ENCODE measurements at places on chromosomes 2 and 18. TPM values are rescaled to one million over a fixed set of nuclear protein-coding genes. Genes with fewer than 3 reads are reported as not detected.

The KCNE4 gene
- not detected for total RNA-seq

- H3K4me3 ChIP-seq, result no peak overlapping the region
- peak; percentile 72 for DNase-seq
- H3K27ac ChIP-seq, result no peak overlapping the region
- H3K27me3 ChIP-seq, result peaks cover 18% of the 10 kb centered on the region
These were observed 53.7 kb upstream of the ARL4C start for GRCh38 chr2:234550511-234551107.

DNA sequence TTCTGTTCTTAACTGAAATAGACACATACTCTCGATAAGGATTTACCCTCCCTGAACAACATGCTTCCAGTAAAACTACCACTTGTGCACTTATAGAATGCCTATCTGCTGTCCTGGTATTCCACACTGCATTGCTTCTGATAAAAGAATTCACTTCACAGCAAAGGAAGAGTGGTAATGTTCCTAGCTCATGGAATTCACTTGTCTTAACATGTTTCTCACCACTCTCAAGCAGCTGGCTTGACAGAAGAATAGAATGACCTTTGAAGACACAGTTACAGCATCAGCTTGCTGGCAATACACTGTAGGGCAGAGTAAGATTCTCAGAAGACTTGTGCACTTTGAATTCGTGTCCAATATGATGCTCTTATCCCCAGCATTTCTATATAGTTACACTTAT lies 524.1 kb upstream of the CNTNAP5 start:
- no peak for DNase-seq
- no peaks in the 10 kb centered on the region for H3K27me3 ChIP-seq
- H3K27ac ChIP-seq, result no peak overlapping the region
- H3K4me1 ChIP-seq, result no peaks in the 10 kb centered on the region
- H3K36me3 ChIP-seq, result no peaks in the 10 kb centered on the region
- H3K4me3 ChIP-seq, result no peak overlapping the region

GRCh38 chr2:125643585-125643984 lies 1012.4 kb upstream of the GYPC start:
- H3K4me1 ChIP-seq, result no peaks in the 10 kb centered on the region
- no peaks in the 10 kb centered on the region for H3K36me3 ChIP-seq
- DNase-seq, result no peak

DNA sequence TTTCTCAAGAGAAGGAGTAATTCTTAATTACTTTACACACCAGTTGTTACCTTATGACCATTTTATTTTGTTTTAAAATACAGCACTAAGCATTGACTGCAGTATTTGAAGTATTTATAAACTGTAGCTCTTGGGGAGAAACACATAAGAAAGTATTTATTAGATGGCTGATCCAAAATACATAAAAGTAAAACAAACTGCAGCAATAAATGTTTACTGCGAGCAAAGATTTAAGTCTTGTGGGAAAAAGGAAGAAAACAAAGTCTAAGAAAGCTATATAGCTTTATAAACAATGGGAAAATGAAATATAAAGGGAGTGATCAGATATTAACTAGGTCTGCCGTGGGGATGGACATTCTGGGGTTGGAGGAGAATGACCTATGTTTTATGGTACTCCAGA lies 347.2 kb upstream of the ZC3H15 start:
- no peak overlapping the region for H3K4me3 ChIP-seq
- no peak overlapping the region for H3K27ac ChIP-seq
- no peaks in the 10 kb centered on the region for H3K36me3 ChIP-seq

DNA sequence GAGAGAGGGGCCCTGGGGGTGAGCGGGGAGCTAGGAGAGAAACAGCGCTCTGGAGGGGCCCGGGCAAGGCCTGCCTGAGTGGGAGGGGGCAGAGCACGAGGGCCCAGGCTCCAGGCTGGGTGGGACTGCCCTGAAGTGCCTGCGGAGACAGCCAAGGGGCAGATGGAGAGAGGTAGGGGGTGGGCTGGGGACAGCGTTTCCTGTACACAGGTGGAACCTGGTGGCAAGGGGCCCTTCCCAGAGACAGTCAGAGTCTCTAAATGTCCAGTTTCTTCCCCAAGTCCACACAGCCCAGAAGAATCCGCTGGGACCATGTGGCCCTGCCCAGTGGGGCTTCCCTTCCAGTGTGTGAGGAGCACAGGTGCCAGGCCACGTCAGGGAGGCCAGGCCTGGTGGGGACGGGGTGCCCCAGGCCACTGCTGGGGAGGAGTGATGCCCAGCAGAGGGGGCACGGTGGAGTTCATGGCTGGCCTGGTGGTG lies 1.7 kb upstream of the GPR35 start:
- H3K27me3 ChIP-seq, result no peaks in the 10 kb centered on the region
- DNase-seq, result no peak
- peaks cover 33% of the 10 kb centered on the region for H3K36me3 ChIP-seq
- no peak overlapping the region for H3K4me3 ChIP-seq
- H3K4me1 ChIP-seq, result peaks cover 87% of the 10 kb centered on the region

DNA sequence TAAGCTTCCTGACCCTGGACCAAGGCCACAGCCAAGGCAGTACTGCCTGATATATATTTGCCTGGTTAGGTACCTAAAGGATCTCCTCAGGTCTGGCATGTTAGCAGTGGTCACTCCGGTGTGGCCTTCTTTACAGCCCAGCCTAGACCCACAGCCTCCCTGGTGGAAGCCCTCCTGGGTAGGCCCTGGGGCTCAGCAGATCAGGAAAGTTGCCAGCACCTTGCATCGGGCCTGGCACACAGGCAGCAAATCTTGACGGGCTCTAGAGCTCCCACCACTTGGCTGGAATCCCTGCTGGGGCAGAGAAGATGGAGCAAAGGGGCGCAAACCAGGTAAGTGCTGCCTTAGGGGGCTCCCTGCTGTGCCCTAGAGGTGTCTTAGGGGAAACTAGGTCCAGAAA lies 40.9 kb upstream of the ATP6V1B1 start:
- H3K27ac ChIP-seq, result no peak overlapping the region
- H3K4me1 ChIP-seq, result no peaks in the 10 kb centered on the region
- no peak overlapping the region for H3K4me3 ChIP-seq
- no peaks in the 10 kb centered on the region for H3K36me3 ChIP-seq

- no peaks in the 10 kb centered on the region for H3K4me1 ChIP-seq
- no peak overlapping the region for H3K27ac ChIP-seq
- H3K27me3 ChIP-seq, result no peaks in the 10 kb centered on the region
- H3K36me3 ChIP-seq, result no peaks in the 10 kb centered on the region
- no peak overlapping the region for H3K4me3 ChIP-seq
These were observed 49.1 kb downstream of the FASTKD2 start for GRCh38 chr2:206814498-206814897.

GRCh38 chr18:11488175-11488574 lies 121.2 kb upstream of the SLC35G4 start:
- no peaks in the 10 kb centered on the region for H3K36me3 ChIP-seq
- H3K27ac ChIP-seq, result no peak overlapping the region
- no peaks in the 10 kb centered on the region for H3K27me3 ChIP-seq
- no peak for DNase-seq
- H3K4me3 ChIP-seq, result no peak overlapping the region

The PPM1G gene
- 136 TPM for total RNA-seq

DNA sequence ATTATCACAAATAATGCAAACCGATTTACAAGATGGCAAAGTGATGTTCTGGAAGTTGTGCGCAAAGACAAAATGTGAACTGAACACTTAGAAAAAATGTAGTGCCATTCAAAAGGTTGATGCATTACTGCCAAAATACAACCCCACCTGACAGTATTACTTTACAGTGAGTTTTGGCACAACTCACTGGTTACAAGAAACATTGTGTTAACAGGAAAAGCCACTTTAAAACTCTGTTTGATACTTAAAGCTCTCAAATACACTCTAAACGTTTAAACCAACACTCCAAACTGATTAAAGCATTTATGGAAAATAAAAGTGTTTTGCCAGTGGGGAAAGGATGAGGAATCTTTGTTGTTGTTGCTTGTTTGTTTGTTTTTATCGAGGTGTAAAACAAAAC lies 173.4 kb upstream of the SATB2 start:
- no peaks in the 10 kb centered on the region for H3K4me1 ChIP-seq
- H3K27ac ChIP-seq, result no peak overlapping the region
- peaks cover 7% of the 10 kb centered on the region for H3K27me3 ChIP-seq
- H3K4me3 ChIP-seq, result no peak overlapping the region
